Astrocyte of the hippocampus (primary cell): ENCODE measurements at places on chromosomes 4 and X.

DNA sequence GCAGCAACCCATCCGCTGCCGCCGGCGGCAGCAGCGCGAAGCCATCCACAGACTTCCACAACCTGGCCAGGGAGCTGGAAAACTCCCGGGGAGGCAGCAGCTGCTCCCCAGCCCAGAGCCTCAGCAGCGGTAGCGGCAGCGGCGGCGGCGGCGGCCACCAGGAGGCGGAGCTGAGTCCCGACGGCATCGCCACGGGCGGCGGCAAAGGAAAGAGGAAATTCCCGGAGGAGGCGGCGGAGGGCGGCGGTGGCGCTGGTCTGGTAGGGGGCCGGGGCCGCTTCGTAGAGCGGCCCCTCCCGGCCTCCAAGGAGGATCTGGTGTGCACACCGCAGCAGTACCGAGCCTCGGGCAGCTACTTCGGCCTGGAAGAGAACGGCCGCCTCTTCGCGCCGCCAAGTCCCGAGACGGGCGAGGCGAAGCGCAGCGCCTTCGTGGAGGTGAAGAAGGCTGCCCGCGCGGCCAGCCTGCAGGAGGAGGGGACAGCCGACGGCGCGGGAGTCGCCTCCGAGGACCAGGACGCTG lies 4.9 kb downstream of the PRDM8 start:
- DNase-seq: peak; percentile 94

DNA sequence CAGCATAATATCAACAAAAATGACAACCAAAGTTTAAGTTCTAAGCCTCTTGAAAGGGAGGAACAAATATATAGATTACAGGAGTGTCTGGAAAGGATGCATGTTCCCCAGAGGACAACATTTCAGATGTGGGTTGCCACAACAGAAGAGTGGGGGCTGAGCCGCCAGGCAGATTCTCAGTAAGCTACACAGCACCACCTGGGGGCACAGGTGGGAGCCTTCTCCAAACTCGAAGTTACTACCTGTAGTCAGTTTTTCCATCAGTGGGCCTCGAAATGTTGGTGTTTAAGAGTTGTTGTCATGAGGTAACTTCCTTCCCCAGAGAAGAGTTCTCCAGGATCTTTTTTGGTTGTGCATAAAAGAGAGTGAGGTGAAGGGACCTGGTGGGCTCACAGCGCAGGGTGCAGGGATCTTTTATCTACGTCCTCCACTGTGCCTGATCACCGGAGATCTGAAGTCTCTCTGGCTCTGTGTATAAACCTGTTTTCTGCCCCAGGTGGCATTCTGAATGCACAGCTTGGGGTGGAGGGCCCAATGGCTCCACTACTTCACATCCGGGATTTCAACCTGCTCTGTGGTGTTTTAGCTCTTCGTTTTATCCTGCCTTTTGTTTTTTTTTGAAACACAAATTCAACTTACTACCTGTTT lies 58.4 kb upstream of the STS start:
- no peak for DNase-seq

DNA sequence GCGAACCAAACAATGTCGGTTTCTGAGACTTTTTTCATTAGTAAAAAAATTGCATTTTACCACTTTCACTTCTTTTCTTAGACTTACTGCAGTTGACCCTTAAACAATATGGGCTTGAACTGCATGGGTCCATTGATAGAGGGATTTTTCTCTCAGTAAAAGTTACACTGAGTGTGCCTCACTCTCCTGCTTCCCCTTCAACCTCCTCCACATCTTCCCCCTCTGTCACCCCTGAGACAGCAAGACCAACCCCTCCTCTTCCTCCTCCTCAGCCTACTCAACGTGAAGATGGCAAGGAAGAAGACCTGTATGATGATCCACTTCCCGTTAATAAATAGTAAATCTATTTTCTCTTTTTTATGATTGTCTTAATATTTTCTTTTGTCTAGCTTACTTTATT lies 43.4 kb downstream of the TEC start:
- DNase-seq: no peak

DNA sequence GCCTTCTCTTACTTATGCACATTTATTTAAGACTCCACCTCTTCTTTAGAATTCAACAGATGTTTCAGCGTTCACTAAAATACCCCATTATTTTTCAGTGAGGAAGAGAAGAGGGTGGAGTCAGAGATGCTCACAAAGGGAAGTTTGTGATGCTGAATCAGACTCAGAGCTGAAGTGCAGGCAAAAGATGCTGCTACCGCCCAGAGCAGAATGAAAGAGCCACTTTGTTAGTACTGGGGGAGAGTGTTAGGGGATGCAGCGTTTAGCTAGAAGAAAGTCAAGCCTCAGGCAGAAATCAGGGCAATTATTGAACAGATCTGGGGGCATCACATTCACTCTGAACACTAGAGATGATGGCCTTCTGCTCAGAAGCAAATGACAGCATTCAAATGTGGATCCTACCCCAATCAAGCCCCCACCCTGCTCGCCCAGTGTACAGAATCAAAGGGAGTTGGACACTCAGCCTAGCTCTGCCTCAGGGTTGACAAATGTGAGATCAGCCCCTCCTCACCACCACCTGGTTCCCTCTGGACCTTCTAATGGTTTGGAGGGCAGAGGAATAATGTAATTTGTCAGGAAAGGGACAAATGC lies 138.3 kb downstream of the UNC5C start:
- no peak for DNase-seq

DNA sequence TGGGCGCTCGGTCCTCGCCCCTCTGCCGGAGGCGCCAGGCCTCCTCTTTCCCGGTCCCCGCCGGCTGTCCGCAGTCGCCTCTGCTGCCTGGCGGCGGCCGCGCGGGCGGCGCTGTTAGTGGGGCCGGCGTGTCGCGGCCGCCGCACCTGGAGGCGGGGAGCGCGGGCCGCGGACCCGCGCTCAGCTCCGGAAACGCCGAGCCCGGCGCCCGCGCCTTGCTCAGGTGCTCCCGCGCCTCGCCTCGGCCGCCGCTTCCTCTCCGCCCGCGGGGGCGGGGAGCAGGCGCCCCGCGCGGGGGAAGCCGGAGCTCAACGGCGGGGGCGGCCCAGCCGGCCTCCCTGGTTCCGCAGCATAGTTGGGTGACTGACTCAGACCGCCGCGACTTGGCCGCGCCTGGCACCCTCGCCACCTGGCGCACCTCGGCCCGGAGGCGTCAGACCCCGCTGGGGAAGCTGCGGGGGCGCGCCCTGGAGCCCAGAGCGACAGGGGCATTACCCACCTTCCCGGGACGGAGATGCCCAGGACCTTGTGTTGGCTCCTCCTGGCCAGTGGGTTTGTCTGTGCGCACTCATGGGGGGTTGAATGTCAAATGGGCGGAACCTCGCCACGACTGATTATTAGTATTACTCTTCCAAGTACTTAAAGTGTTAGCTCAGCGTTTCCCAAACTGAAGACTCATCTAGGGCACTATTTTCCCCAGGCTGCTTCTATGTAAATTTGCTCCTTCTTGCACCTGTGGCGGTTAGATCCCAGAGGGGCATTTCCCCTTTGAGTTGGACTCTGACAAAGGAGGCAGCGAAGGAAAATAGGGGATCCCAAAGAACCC lies at the start of gene ARAP2:
ARAP2 (minus strand) TSS at position 258 of the 826 bp plus-strand sequence. CDS start 15,028 bp downstream, outside the sequence.
- peak; percentile 87 for DNase-seq

DNA sequence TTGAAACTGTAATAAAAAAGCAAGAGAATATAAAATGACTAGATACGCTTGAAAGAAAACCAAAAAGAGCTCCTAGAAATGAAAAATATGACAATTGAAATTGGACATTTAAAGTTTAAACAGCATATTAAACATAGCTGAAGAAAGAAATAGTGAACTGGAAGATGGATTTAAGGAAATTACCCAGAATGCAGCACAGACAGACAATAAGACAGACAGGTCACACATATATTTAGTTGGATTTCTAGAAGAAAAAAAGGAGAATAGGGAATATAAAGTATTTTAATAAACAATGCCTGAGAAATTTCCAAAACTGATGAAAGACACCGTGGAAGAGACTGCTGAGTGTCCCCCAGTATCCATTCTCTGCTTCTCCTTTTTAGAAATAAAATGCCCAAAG lies 6.6 kb downstream of the DUSP9 start:
- no peak for DNase-seq
